NCI-H774 (cell line): ENCODE measurements at places on chromosomes 13 and 19.
A peak's percentile ranks its signal among the peaks of the same experiment; 100 is the strongest.

DNA sequence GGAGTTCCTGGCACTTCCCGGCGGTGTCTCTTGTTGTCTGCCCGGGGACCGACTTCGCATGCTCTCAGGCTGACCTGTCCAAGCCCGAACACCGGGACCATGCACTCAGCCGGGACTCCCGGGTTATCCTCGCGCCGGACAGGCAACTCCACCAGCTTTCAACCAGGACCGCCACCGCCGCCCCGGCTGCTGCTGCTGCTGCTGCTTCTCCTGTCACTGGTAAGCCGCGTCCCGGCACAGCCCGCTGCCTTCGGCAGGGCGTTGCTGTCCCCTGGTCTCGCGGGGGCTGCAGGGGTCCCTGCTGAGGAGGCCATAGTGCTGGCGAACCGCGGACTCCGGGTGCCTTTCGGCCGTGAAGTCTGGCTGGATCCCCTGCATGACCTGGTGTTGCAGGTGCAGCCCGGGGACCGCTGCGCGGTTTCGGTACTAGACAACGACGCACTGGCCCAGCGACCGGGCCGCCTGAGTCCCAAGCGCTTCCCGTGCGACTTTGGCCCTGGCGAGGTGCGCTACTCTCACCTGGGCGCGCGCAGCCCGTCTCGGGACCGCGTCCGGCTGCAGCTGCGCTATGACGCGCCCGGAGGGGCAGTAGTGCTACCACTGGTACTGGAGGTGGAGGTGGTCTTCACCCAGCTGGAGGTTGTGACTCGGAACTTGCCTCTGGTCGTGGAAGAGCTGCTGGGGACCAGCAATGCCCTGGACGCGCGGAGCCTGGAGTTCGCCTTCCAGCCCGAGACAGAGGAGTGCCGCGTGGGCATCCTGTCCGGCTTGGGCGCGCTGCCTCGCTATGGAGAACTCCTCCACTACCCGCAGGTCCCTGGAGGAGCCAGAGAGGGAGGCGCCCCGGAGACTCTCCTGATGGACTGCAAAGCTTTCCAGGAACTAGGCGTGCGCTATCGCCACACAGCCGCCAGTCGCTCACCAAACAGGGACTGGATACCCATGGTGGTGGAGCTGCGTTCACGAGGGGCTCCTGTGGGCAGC, 661 bp downstream of the FREM2 start:
- no peak for DNase-seq

DNA sequence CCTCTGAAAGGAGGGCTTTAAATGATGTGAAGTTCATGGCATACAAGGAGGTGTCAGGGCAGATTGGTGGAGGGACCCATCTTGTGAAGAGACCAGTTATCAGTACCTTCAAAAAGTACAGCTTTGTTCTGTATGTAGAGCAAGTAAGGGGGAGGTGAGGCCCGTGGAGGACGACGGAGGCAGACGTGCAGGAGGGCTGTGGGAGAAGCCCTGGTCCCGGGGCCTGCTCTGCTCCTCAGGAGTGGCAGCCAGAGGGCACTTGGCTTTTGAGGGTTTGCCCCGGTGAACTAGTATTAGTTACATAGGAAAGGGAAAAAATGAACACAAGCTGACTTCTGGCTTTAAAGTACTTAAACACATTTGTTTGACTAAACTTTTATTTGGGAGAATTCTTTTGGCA, 42.1 kb downstream of the COG3 start:
- no peak for DNase-seq

DNA sequence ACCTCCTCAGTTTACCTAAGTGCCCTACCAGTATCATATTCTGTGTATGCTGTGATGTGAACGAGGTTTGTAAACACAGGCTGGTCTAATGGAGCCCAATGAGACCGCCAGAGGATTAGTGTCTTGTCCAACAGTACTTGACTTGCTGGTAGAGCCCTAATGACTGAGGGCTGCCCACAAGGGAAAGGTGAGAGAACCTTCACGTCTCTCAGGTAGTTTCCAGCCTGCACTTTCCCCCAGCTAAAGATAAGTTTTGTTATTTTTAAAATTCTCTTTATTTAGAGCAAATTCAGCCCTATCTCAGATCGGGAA, 498 bp upstream of the RBM26 start:
- no peak for DNase-seq

GRCh38 chr19:54262066-54262465, 5.0 kb upstream of the LILRB5 start:
- DNase-seq: no peak

DNA sequence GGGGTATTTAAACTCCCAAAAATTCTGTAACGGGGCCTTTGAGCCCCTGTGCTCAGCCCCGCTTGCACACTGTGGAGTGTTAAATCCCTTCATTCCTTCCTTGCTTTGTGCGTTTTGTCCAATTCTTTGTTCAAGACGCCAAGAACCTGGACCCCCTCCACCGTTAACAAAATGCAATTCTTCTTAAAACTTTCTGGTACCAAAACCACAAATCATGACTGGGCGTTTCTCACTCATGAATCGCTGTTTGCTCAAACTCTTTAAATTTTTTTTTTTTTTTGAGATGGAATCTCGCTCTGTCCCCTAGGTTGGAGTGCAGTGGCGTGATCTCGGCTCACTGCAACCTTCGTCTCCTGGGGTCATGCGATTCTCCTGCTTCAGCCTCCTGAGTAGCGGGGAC, 881 bp downstream of the ZNF20 start:
- no peak for DNase-seq

DNA sequence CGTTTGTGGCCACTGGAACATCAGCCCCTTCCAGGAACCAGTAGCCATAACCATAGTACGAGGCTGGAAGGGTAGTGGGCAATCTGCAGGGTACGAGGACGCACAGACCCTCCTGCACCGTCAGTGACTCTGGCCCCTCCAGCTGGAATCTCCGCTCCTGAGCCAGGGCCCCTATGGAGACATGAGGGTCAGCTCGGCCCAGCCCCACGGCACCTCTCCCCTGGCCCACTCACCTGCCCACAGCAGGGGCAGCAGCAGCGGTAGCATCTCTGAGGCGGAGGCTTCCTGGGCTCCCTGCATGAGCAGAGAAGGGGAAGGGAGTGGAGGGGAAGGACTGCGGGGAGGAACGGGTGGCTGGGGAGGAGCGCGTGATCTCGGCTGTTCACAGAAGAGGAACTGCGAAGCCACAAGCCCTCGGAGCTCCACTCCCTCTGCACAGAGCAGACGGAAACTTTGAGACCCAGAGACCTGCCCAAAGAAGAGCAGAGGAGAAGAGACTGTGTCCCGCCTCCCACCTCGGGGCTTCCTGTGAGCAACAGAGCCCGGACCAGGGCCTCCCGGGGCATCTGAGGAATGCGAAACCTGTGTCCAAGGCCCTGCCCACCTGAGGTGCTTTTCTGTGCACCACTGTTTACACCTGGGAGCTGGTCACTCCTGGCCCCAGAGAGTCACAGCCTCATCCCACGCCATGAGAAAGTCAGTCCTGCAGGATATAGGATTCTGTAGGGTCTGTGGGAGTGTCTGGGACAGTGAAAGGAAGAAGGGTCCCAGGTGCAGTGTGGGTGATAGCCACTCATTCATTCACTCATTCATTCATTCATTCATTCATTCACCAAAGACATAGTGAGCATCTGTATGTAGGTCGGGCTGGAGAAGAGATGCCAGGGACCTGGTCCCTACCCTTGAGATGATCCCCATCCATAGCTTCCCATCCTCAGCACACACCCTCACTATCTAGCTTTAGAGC, at the start of gene SIGLEC6:
SIGLEC6 (minus strand) TSS at position 322 of the 967 bp plus-strand sequence; CDS start at position 300, 22 bp downstream.
- no peak for DNase-seq

DNA sequence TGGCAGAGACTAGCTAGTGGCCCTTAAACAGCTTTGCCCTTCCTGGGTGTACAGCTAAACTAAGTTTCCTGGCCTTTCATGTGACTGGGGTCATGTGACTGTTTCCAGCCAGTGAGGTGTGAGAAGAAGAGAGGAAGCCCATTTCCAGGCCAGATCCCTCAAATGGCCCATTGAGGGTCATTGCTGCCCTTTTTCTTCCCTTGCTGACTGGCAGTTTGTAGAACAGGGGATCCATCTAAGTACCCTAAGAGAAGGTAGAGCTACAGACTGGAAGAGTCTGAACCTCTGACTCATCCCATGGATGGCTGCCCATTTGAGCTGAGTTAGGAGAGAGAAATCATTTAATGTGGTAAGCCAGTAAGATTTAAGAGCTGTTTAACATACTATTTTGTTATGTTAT, 2.8 kb downstream of the SWSAP1 start:
- no peak for DNase-seq

- DNase-seq: no peak
Observed at GRCh38 chr19:42174958-42175734, 42.3 kb downstream of the DEDD2 start.

GRCh38 chr13:96243376-96243775, 153.5 kb downstream of the HS6ST3 start:
- DNase-seq: no peak

DNA sequence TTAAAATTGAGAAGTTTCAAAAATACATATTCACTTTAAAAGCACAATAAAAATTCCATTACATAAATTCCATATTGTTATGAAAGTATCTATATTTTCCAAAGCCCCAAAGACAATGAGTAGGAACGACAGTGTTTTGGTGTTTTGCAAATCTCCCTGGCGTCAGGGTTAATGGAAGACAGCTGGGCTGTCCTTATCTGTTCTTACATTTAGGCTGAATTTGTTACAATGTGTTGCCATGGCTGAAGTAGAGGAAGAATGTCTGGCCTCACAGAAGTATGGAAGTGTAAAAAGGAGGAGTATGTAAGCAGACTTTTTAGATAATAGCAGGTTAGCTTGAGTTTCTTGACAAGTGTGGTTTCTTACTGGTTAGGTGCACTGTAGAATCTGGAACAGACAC, 124.4 kb upstream of the SPATA13 start:
- no peak for DNase-seq

DNA sequence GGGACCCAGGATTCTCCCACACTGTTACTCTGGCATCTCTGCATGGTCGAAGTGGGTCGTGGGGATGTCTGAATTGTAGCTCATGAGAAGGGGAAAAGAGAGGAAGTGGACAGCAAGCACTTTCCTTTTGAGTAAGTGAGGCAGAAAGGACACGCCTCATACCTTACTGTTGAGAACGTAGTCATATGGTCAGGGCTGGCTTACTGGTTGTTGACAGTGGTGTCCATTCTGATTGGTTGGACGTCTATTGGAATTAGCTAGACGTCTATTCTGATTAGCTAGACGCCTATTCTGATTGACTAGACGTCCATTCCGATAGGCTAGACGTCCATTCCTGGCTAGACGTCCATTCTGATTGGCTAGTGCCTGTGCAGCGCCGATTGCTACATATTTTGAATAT, 12.4 kb downstream of the GRIN2D start:
- no peak for DNase-seq

- DNase-seq: no peak
Observed at GRCh38 chr19:34067861-34068271, 104.4 kb upstream of the LSM14A start.

- DNase-seq: no peak
Observed at GRCh38 chr13:31968473-31968872, 63.1 kb upstream of the FRY start.

DNA sequence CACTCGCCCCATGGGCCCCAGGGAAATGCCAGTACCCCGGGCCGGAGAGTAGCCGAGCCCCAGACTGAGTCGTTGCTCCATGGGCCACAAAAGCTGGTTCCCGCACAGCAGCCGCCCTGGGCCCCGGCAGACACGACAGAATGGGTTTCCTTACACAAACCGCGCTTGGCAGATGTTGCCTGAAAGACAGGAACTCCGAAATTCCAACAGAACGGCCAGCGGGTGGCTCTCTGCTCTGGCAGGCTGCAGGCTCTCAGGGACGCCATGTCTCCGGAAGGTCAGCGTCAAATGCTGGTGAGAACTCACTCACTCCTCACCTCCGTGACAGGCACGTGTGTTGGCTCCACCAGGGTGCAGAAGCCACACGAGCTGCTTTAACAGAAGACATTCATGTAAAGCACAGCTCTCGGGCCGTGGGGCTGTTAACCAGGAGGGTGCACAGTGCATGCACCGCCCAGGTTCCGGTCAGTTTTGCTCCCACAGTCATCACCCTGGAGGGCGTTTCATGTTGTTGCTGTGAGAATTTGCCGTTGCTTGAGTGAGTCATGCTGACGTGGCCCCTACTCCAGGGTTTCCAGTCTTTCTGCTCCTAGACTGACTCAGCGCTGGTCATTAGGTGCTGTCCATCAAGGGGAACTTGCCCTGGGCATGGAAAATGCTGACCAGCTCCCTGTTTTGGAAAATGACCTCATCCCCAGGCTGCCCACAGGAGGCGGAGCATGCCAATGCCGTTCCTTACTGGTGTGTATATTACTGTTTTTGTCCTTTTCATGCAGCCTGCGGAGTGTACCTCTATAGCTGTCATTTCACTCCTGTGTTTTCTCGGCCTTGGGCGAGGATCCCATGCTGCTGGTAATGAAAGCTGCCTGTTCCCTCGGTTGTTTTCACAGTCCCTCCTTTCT, 44.8 kb downstream of the ANKRD10 start:
- DNase-seq: peak; percentile 97

DNA sequence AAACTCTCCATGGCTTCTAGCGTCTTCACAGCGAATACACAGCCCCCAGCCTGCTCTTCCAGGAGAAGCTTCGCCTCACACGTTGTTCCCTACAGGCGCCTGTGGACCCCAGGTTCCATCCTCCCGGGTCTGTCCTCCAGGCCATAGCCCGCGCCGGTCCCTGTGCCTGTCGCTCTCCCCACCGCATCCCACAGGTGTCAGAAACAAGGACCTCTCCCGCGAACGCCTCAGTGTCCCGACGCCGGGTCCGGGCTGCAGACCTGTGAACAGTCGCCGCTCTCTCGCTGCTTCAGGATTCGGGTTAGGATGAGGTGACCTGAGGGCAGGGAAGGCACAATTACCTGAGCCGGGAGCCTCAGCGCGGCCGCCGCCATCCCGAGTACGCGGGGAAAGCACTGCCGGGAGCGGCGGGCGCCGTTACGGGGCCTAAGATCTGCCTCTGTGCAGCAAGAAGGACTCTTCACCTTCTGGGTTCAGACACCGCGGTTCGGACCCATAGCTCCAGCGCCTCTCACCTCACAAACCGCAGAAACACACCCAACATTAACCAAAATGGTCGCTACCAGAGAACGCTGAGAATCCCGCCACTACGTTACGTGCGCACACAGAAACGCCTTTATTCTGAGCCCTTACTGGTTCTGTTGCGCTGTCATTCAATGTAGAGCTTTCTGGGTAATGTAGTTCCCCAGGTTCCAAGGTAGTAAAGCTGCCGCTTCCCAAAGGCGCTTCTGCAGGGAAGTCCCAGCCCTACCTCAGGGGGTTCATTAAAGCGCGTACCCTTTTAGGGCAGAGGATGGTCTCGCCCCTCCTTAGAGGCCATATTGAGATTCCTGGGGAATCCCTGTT, at the start of gene ZNF418:
ZNF418 (minus strand) TSS at position 583 of the 846 bp plus-strand sequence. CDS start 1,580 bp downstream, outside the sequence.
- no peak for DNase-seq

GRCh38 chr19:29731331-29731850, 16.3 kb upstream of the C19orf12 start:
- no peak for DNase-seq

GRCh38 chr19:29106346-29106885, 106.5 kb downstream of the UQCRFS1 start:
- DNase-seq: no peak

GRCh38 chr13:27860743-27861142, 59.1 kb upstream of the PDX1 start:
- DNase-seq: no peak

DNA sequence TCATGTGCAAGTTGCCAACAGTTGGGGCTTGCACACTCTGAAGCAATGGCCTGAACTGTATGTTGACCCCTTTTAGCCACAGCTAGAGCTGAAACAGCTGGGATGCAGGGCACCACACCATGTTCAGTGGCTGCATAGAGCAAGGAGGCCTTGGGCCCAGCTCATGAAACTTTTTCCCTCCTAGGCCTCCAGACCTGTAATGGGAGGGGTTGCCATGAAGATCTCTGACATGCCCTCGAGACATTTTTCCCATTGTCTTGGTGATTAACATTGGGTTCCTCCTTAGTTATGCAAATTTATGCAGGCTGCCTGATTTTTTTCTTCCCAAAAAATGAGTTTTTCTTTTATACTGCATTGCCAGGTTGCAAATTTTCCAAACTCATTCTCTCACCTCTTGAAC, 165.1 kb upstream of the PRR20A start:
- no peak for DNase-seq
